ENCODE measurements at places on chromosomes 3 and 15.

- DNase-seq: no peak
These were observed 396.8 kb upstream of the TBL1XR1 start for GRCh38 chr3:177594096-177594495.

GRCh38 chr3:100516838-100517237 is 24.4 kb downstream of the TMEM45A start:
- DNase-seq: no peak

DNA sequence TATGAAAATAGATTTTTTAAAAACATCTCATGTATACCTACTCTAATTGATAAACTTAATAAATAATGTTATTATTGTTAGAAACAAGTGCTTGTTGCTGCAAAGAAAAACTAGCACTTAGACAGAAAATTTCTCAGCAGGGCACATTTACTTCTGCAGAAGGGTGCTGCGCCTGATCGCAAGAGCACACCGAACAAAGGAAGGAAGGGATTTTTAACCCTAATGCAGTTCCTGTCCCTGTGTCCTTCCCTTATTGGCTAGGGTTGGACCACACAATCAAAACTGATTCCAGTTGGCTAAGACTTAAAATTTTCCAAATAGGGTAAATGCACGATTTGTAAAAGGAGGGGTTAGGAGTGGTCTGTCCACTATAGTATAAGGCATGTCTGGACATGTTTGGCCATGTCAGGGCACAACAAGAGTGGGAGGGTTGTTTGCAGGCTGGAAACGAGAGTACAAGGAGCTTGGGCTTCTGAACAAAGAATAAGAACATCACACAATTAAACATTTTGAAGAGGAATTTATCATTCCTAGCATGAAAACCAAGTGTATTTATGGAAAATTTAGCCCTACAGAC is 4.7 kb downstream of the DTWD1 start:
- DNase-seq: no peak

- DNase-seq: no peak
These were observed 9.1 kb upstream of the TP63 start for GRCh38 chr3:189621948-189622603.

GRCh38 chr15:59993950-59994401 is 10.1 kb upstream of the FOXB1 start:
- DNase-seq: peak; percentile 3
